T1000 (cell line): ENCODE measurements at places on chromosomes 1 and 21.

- no peak for DNase-seq
Observed at GRCh38 chr1:9891207-9891606, 18.9 kb downstream of the CTNNBIP1 start.

DNA sequence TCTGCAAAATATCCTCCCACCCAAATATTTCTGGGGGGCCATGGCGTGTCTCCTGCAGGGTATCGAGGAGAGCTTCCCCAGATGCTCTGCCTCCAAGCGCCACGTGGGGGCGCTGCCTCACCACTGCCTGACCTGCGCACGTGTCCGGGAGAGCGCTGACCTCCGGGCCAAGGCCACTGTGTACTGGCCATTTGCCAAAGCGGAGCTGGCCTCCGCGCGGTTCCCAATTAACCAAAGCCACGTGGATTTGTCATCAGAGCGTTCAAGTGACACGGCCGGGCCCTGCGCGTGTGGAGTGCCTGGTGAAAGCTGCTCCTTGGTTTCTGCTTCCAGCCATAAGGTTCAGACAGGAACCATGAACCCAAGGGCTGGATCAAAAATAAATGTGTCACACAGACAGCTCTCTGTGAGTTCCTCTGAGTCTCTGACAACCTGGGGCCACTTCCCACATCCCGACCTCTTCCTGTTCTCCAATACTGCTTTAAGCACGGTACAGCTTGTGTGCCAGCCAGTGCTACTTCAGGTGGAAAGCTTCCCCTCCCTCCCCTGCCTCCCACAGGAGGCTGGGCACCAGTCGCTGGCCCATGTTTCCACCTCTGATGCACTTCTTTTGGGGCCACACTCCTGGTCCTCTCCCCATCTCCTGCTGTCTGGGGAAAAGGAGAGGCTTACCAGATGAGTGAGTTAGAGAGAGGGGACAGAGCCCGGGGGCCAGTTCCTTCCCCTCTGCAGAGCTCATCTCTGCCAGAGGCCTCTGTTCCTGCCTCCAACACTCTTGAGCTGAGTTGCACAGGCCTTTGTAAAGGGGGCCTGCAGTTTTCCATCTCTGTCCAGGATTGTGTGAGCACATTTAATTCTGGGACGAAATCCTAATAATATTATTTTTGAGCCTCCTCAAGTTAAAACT is 26.1 kb downstream of the ZP4 start:
- peak; percentile 42 for DNase-seq

- DNase-seq, result no peak
Observed at GRCh38 chr1:52238474-52238873, 96.6 kb downstream of the ZFYVE9 start.

GRCh38 chr21:45409466-45410150 is 4.6 kb downstream of the COL18A1 start:
- DNase-seq, result peak; percentile 18

- no peak for DNase-seq
Observed at GRCh38 chr1:7375329-7375728, 395.8 kb upstream of the VAMP3 start.
